ENCODE measurements at places on chromosomes 1 and 21.

GRCh38 chr1:51734896-51735745 is 118.2 kb downstream of the OSBPL9 start:
- no peak for DNase-seq

GRCh38 chr1:187038784-187039183 is 210.0 kb downstream of the PLA2G4A start:
- DNase-seq = no peak

DNA sequence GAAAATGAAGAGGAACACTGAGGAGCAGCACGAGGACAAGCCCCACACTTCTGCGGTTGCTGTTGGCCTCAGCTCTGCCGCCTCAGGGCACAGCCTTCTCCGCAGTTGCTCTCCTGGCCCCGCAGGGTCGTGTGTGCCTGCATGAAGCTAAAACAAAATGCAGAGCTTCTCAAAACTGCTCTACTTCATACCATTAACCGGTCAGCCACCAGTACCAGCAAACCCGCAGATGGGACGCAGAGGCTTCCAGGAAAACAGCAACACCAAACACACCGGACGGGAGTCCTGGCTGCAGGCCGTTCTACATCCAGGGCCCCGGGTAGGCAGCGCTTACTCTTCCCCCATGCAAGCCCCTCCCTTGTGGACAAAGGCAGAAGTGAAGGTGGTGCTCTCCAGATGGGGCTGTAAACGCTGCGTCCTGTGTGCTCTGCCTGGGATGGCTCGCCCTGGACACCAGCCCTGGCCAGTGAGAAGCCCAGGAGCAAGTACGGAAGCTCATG is 7.1 kb upstream of the C1orf159 start:
- DNase-seq = no peak

DNA sequence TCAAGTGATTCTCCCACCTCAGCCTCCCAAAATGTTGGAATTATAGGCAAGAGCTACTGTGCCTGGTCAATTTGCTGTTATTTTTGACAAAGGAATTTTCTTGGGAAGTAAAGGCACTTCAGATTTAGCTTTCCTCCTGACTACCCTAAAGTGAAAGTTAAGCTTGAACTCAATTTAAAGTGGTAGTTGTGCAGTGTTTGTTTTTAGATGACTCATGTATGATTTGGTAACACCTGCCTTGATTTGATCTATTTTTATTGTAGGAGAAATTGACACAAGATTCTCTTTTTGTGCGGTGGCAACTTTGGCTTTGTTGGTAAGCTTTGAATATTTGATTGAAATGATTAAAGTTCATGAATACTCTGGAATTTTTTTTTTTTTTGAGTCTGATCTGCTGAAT is 5.0 kb downstream of the RABGGTB start:
- no peak for DNase-seq

DNA sequence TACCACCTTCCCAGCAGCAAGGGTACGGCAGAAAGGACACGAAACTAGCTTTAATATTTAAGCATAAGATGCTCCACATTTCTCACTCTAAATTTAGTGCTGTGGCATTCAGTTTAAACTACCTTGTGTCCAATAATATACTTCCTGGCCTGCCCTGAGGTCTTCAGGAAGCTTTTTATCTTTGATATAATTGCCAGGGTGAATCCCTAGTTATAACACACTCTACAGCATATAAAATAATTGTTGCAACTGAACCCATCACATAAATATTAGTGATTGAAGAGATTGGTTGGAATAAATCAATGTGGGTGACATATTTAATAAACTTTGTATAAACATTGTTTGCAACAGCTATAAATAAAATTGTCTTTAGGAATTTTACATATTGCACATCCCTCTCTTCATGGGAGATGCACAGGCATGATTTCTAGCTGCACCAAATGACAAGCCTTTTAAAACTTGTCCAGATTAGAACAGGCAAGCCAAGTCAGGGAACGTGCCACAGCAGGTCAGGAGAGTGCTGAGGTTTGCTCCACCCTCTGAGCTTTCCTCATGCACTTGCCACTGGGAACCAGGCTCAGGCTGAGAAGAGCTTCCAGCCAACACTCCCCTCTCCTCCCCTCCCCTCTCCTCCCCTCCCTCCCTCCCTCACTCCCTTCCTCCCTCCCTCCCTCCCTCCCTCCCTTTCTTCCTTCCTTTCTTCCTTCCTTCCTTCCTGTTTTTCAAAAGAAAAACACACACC is 623.2 kb upstream of the PKN2 start:
- DNase-seq = no peak

DNA sequence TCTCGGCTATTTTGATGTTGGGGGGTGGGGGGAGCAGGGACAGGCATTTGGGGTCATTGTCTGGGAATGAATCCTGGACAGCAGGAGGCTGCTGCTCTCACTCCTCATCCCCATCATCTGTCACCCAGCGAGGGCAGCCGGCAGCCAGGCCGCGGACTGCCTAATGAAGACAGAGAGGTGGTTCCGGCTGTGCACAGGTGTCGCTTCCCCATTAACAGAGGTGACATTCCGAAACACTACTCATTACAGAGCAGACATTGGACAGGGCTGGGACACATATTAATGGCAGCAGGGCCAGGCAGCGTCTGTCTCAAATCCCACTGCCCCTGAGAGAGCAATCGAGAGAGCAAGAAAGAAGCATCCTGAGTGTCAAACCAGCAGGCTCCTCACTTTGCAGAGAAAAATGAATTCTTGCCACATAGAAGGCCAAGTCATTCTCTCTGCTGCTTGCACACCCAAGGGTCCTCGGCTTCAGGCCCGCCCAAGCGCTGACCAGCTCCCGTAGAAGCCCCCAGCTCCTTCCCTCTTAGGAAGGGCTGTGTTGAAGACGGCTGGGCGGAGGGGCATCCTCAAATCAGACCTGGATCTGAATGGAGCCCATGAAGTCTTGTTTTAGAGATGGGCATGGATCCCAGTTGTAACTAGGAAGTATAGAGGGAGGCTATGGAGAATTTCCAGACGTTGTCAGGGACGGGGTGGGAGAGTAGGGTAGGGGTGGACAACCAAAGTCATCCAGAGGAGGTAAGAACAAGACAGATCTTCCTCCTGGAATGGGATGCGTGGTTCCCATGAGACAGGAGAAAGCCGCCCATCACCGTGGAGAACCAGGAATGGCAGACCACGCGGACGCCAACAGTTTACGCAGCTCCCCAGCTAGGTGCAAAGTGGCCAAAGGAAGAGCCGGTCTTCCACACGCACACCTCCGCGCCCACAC is 8.2 kb upstream of the LEMD1 start:
- no peak for DNase-seq

GRCh38 chr1:14442669-14443068 is 155.8 kb upstream of the KAZN start:
- no peak for DNase-seq

GRCh38 chr1:30101487-30102227 is 621.7 kb downstream of the MATN1 start:
- no peak for DNase-seq

DNA sequence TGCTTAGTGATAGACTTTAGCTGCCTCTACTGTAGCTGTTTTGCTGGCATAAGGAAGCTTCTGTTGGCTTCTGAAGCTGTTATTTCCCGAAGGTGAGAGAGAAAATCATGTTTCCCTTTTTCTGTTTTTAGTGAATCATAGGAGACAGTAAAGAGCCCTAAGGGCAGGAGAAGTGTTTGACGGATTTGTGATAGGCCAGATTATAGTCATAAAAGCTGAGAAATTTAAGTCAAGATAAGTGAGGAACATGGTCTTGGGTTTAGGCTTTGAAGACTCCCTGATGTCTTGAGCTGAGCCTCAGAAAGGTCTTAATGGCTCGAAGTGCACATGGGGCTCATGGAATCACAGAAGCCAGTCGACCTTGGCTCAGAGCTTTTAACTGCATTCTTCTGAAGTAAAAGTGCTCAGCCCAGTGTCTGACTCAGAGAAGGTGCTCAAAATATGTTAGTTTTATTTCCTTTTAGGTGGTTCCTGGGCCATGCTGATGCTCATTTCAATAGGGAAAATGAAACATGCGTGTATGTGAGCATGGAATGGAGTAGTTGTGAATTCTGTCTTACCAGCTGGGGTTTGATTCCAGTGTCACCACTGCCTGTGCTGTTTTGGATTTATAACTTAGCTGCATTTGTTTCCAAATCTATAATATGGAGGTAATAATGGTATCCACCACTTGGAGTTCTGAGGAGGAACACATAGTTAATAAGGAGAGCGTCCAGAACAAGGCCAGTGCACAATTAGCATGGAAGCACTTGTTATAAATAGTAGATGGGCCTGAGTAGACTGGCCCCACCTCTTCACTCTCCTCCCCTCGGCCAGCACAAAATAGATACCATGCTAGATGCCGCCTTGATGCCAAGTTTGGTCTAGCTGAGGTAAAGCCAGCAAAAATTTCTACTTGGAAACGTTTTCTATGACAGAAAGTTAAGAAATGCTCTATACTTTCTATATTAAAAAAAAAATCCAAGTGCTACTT is 99.2 kb downstream of the C1orf21 start:
- no peak for DNase-seq

- no peak for DNase-seq
These were observed 35.7 kb upstream of the MAGOH start for GRCh38 chr1:53274026-53274425.

DNA sequence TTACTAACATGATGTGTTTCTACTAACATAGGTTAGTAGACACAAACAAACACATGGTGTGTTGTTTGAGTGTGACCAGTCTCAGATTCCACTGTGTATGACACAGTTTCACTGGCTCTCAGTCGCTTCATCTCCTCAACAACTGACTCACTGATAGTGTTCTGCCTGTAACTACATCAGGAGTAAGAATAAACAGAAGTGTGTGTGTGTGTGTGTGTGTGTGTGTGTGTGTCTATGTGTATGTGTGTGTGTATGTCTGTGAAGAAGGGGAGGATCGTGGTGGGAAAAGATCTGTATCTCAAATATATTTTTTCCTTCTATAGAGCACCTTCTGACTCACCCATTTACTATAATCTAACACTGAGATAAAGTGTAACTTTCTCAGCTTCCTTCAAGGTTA is 391.0 kb downstream of the PTPRC start:
- no peak for DNase-seq

GRCh38 chr1:29539971-29540370 is 303.6 kb downstream of the PTPRU start:
- no peak for DNase-seq

GRCh38 chr1:229479660-229480399 is 28.3 kb downstream of the NUP133 start:
- no peak for DNase-seq

GRCh38 chr1:3153902-3154795 is 85.1 kb downstream of the PRDM16 start:
- no peak for DNase-seq

DNA sequence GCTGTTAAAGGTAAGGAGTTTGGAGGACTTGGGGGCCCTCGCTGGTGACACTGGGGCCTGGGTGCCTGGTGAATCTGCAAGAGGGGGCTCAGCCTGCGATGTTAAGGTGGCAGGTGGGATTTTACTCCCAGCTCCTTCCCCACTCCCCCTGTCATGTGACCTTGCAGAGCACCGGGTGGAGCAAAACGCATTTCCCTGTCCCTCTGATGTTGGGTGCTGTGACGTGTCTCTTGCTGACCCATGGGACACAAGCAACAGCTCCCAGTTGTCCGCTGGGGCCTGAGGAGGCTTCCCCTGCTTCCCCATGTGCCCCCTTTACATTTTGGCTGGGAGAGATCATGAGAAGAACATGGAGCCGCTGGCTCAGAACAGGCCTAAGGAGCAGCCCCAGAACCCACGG is 319.0 kb downstream of the MATN1 start:
- DNase-seq = no peak

DNA sequence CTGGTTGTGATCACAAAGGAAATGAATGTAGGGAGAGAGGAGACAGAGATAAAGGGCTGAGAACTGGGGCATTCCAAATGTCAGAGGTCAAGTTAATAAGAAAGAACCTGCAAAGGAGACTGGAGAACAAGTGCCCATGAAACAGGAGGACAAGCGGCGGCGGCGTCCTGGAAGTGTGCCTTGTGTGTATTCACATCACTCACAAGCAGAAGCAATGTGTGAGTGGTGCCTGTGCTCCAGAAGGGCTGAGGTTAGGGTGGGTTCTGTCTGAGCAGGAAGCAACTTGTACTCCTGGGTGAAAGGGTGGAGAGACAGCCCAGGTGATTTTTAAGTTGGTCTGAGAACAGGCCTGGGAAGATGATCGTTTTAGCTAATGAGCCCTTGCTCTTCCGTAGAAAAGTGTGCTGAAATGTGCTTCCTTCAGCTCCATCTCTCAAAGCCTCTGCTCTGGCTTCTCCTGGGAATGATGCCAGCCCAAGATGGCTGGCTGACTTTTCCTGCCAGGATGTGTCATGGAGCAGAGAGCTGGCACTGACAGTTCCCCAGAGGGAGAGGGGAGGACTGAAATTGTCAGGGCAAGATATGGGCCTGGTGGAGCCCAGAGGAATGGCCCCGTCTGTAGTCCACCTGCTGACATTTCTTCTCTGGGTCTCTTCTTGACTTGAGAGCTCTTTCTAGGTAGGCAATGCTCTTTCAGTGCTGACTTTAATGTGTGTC is 25.1 kb upstream of the PLEKHA6 start:
- no peak for DNase-seq

GRCh38 chr1:59143133-59143487 is 153.8 kb upstream of the FGGY start:
- DNase-seq = no peak

- DNase-seq = no peak
These were observed 555 bp downstream of the PRPF38A start for GRCh38 chr1:52404975-52405338.

DNA sequence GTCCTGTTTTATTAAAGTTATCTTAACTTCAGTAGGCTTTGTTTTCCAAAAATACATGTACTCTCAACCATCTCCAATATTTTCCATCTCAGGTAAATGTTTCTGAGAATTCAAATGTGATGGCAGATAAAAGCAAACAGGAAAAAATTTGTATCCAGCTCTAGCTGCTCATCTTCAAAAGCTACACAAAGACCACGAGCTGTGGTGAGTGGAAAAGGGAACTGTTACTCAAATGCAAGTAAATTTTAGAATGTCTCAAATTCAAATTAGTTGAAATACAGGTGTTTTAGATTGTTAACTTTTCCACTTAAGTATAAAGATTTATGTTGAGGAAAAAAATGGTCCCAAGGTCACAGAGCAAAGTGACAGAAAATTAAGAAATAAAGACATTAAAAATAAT is 216.0 kb downstream of the SLC45A1 start:
- no peak for DNase-seq

GRCh38 chr1:184649451-184649888 is 105.2 kb downstream of the EDEM3 start:
- no peak for DNase-seq

Measured in activated CD8-positive, alpha-beta memory T cell treated with anti-CD3 and anti-CD28 coated beads for 1 hour (primary cell).